ENCODE measurements at places on chromosomes 4 and X.

GRCh38 chr4:180751009-180751408 lies 1492.2 kb upstream of the TENM3 start:
- no peak for DNase-seq

DNA sequence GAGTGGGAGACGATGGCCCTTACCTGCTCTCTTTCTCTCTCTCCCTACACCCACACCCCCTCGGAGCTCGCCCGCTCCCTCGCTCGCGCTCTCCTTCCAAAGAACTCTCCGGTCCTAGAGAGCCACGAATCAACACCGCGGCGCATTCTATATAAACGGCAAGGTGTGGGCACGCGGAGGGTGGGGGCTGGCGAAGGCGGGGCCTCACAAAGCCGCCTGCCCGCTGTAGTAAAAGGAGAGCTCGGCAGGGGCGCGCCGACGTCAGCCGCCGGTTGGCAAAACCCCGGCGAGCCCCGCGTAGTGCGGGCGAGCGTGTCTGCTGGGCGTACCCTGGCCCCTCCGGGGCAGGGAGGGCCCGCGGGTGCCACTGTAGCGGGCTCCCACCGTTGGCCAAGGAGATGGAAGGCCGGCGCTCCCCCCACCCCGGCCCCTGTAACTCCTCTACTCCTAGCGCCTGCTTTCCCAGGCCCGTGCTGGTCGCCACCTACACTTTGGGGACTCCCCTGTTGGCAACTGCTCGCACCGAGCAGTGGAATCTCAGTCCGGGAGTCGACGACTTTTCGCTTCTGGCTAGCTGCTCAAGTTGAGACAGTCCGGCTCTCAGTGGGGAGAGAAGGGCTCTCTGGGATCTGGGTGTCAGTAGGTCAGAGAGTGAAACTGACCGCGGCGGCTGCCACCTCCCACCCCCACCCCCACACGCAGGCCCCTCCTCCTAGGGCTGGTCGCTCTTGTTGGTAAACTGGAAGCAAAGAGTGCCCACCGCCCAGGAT lies 325.5 kb upstream of the F9 start:
- peak; percentile 27 for DNase-seq

GRCh38 chr4:13289391-13289790 lies 194.7 kb downstream of the RAB28 start:
- no peak for DNase-seq

GRCh38 chr4:169225058-169225751 lies 45.6 kb downstream of the SH3RF1 start:
- no peak for DNase-seq

DNA sequence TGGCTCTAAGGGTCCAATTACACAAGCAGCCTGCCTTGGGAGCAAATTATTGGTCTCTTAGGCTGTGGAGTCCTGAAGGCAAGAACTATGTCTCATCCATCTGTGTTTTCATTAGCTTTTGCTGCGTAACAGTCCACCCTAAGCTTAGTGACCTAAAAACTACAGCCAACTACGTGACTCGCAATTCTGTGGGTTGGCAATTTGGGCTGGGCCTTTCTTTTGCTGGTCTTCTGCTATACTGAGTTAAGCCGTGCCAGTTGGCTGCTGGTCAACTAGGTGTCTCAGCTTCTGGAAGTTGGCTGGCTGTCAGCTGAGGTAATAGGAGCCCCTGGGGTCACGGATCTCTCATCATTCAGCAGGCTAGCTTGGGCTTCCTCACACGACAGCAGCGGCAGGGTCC lies 205.6 kb upstream of the S100G start:
- DNase-seq: no peak

DNA sequence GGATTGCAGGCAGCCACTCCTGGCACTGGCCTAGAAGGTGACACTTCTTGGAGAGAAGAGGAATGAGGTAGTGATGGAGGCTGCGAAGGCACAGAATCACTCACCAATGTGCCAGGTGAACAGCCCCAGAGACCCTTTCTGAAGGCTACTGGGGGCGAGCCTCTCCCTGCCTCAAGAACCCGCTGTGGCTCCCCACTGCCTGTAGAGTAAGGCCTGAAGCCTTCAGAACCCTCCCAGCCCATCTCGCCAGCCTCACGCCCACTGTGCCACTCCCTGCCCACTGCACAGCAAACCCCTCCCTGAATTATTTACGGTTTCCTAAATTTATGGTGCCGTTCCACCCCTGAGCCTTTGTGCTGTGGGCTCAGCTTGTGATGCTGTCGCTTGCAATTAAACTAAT lies 24.2 kb upstream of the SORCS2 start:
- no peak for DNase-seq

DNA sequence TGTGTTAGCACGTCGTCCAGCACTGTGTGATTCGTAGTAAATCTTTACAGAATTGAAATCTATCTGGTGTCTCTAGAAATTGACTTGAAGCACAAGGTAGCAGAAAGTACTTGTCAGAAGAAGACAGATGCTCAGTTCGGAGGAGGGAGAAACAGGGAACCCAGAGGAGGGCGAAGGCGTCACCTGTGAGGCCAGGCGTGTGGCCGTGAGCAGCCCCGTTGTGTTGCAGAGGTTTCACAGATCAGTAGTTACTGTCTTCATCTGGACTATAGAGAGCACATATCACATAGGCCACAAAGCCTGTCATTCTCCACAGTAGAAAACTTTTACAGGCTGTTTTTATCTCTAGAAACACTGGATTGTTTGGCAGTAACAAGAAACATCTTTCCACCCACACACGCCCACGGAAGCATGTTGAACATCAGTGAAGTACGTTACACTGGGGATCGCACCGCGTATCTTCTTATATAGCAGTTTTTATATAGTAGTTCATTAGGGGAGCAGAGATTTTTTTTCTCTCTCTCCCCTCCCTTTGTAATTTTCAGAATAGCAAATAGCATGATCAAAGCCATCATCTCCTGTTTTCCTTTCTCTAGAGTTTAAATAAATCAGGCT lies 48.1 kb upstream of the TLR3 start:
- no peak for DNase-seq

GRCh38 chrX:9765737-9766097 lies at the start of gene GPR143:
GPR143 (minus strand) TSS chrX:9765847; CDS start chrX:9765817, 30 bp downstream.
- no peak for DNase-seq

DNA sequence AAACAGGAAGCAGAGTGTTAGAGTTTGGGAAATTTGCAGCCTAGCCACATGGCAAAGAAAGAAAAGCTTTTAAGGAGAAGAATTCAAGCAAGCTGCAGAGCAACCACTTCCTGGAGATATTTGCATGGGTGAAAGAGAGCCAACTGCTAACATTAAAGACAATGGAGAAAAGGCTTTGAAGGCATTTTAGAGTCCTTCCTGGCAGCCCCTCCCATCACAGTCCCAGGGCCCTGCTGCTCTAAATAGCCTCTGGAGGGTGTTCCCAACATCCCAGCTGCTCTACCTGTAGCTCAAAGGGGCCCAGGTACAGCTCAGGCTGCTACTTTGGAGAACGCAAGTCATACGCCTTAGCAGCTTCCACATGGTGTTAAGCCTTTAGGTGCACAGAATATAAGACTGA lies 235.9 kb upstream of the FMR1 start:
- no peak for DNase-seq

DNA sequence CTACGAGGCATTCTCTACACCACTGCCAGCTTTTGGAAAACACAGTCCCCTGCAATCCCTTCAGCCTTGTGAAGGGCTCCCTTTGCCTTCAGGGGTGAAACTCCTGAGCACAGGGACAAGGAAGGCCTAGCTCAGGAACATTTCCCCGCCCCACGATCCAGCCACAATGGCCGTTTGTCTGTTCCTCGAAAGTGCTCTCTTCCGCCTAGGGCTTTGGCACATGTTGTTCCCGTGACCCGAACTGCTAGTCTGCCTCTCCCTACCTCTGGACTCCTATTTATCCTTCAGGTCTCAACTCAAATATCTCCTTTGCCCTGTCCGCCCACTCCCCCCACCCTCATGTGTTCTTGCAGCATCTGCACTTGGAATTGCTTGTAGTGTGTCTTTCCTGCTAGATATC lies 12.1 kb downstream of the FGD1 start:
- no peak for DNase-seq

DNA sequence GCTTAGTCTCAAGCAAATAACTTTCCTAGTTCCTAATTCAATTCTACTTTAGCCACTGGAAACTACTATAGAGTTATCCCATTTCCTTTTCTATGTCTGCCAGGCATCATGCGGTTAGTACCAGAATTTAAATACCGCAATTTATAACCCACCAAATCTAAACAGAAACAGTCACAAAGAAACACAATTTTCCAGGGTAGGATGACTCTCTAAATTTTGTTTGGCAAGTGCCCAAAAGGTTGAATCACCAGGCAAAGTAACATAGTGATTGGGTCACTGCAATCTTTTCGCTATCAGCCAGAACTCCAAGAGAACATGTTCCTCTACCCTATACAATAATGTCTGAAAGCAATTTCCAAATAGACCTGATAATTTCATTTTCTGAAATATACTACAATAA lies 240.2 kb upstream of the GRIA3 start:
- no peak for DNase-seq

GRCh38 chr4:98199247-98199646 lies 56.0 kb upstream of the STPG2 start:
- no peak for DNase-seq

- DNase-seq: no peak
Measured at GRCh38 chr4:42618023-42618422, 38.9 kb downstream of the ATP8A1 start.

GRCh38 chr4:26936284-26937065 lies 75.8 kb downstream of the STIM2 start:
- DNase-seq: no peak

- DNase-seq: no peak
Measured at GRCh38 chrX:143701460-143701859, 19.1 kb downstream of the SPANXN2 start.

DNA sequence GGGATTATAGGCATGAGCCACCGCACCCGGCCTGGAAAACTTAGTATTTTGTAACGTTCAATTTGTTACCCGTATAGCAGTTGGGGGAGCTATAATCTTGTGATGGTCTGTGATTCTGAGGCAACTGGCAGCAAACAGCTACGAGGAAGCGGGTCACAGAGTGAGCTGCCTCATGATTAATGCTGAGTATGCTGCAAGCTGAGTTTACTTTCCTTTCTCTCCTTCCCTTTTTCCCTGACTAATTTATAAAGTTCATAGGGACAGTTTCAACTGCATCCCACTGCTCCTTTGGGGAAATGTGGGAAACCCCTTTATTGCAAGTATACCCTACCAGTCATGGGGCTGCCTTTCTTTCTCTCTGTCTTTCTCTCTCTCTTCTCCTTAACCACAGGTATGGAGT lies 17.7 kb upstream of the ELOVL6 start:
- DNase-seq: no peak

DNA sequence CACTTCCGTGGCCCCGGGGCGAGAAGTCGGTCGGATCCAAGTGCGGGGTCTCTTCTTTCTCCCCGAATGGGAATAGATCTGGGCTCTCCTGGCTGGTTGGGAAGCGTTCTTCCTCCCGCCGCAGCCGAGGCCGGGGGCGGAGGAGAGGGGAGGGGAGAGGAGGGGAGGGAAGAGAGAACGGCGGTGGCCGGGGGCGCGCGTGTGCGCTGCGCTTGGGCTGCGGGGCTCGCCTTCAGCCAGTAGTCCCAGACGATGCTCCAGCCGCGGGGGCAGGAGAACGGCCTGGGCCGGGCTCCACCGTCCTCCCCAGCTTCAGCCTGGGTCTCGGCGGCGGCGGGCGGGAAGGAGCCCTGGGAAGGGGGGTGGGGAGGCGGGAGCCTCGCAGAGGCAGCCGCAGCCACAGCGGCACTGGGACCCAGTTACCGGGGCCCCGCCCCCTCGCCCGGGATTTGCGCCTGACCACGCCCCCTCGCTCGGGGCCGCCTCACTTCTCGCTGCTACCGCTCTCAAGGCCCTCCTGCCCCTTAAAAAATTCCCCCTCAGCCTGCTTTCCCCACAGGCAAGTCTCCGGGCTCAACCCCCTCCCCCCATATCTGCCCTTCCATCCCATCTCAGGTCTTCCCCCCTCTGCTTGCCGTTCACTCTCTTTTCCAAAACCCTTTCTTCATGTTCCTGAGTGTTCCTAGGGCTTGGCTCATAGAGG lies at the start of gene FGD1:
TSS of gene FGD1 (minus strand) at position 421 of the 703 bp plus-strand sequence. CDS start 802 bp downstream, outside the sequence.
- peak; percentile 51 for DNase-seq

- no peak for DNase-seq
Measured at GRCh38 chr4:159549098-159549518, 446.2 kb downstream of the RAPGEF2 start.

DNA sequence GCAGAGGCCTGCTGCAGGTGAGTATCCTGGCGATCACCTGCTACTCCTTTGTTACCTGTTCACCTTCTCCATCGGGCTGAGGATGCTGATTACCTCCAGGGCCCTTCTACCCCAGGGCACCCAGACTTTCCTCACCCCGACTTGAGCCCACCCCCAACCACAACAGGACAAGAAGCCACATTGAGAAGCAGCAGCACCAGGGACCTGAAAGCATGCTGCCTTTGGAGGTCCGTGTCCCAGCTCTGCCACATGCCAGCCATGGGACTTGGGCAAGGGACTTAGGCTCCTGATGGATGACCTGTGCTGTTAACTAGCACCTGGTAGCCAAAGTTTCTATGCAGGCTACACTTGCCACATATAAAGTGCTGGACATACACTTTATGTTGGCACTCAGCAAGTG lies 89.7 kb downstream of the CPZ start:
- no peak for DNase-seq

DNA sequence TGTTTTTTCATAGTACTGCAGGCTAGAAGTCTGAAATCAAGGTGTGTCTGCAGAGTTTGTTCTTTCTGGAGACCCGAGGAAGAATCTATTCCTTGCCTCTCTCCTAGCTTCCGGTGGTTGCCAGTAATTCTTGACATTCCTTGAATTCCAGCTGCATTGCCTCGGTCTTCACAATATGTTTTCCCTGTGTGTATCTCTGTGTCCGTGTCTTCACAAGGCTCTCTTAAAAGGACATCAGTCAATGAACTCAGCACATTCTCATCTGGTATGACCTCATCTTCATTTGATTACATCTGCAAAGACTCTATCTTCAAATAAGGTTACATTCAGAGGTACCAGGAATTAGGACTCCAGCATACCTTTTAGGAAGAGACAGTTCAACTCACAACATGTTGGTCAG lies 163.4 kb downstream of the BANK1 start:
- DNase-seq: no peak

GRCh38 chrX:55794405-55794804 lies 76.9 kb downstream of the RRAGB start:
- no peak for DNase-seq

GRCh38 chrX:122219735-122220134 lies 964.3 kb upstream of the GRIA3 start:
- no peak for DNase-seq

- DNase-seq: no peak
Measured at GRCh38 chrX:33065415-33065814, 145.9 kb downstream of the DMD start.

GRCh38 chr4:23900636-23901035 lies 10.8 kb upstream of the PPARGC1A start:
- DNase-seq: no peak

DNA sequence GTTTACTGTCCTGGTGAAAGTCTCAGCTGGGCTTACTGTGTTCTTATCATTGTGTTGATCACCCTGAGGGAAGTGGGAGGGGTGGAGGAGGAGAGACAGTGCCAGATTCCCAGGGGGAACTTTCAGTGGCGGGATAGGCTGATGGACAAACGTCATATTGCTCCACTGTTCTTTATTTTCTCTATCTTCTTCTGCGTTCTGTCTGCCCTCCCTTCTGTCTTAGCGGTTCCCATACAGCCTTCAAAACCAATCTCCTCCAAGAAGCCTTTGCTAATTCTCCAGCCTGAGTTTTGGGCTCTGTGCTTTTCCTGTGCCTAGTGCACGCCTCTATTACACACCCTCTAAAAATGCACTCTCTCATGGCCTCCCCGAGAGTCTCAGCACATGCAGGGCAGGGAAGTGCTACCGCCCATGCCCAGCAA lies 448.7 kb upstream of the FAT1 start:
- no peak for DNase-seq

GRCh38 chr4:121693450-121693849 lies 3.3 kb downstream of the ANXA5 start:
- DNase-seq: no peak

GRCh38 chrX:111519215-111519614 lies 7.8 kb downstream of the SERTM2 start:
- DNase-seq: peak; percentile 7

All from NCI-H1105 treated with DMSO at 0.1 percent for 48 hours (cell line).